SW 1271 (cell line): ENCODE measurements at places on chromosomes 16 and 17.

DNA sequence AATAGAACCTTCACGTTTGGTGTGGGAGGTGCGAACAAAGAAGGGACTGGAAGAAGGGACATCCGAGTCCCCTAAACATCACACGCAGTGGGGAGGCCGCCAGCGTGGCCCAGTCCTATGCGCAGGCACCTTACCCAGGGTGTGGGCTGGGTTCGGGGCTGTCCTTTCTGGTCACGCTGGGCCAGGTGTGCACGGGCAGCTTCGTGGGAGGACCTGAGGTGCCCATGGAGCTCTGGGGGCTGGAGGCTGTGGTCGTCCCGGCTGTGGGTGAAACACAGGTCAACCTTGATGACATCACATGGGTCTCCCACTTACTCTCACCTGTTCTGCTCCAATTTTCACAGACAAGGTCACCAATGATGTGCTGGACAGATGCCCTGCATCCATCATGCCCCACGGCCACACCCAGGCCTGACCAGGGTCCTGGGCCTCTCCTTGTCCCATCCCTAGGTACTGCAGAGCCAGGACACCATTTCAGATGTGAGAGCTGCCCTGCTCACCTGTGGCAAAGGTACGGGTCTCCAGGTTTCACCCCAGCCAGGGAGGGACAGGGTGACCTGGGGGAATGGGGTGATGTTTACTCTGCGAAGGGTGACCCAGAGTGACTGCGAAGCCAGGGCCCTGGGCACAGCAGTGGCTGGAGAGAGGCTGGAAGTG, 3.1 kb downstream of the CD300C start:
- DNase-seq = no peak

GRCh38 chr16:67662653-67663010, 1.9 kb downstream of the PARD6A start:
- no peak for DNase-seq

GRCh38 chr16:10981697-10982216, 37.4 kb downstream of the CLEC16A start:
- DNase-seq = no peak

DNA sequence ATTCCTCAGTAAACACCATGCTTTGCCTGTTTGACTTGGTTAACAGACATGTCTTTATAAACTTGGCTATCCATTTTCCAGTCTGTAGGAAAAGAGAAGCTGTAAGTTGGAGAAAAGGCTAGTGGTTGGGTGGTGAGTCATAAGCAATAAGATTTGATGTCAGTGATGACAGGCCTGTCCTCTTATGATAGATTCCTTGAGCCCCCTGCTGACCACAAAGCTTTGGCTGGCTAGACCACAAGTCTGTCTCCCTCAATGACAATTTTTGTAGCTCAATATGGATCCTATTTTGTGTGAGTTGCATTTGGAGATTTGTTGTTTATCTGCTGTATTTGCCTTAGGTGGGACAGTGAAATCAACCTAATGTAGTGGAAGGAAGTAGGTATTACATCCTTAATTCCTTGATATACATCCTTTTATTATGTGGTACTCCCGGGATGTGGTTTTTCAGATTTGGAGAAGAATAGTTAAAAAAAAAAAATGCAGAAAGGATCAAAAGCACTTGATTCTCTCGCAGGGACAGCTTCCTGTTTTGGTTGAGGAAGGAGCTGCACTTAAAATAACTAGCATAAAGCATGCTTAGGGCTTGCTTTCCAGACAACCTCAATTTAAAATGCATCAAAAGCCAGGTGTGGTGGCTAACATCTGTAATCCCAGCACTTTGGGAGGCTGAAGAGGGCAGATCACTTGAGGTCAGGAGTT, 67.4 kb downstream of the SIAH1 start:
- DNase-seq = peak; percentile 3

DNA sequence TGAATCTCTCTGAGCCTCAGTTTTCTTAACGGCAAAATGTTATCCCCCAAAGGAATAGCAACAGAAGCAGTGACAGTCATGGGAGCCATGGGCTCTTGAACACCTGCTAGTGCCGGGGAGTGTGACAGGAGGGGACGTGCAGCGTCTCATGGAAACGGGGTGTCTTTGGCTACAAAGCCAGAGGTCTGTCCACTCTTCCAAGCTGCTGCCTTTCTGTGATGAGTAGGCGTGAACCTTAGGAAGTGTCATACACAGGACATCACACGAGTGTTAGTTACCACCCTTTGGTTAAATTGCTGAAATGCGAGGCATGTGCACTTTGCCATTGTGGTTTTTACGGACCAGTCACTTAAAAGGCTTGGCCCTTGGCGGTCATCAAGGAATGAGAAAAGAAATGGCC, 93.4 kb downstream of the IRF8 start:
- DNase-seq = no peak

DNA sequence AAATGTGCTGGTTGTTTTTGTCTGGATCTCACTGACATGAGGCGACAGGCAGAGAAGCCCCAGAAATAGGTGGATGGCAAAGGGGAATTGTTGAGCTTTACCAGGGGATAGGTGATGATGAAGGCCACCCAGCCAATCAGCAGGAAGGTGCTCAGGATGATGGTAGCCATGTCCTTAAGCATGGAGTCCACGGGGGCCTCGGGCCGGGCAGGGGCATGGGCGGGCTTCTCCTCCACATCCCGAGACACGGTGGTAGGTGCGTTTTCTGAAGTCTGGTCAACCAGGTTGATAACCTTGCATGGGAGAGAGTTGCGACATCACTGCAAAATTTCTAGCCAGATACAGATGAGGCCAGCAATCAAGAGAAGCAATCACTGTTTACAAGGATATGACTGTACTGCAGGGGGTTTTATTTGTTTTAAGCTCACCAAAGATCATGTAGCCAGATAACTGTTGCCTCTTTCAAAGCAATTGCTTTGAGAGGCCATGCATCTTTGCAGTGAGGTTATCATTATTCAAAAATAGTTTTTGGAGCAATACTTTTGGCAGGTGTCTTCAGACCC, 37.3 kb upstream of the ICAM2 start:
- DNase-seq = no peak

DNA sequence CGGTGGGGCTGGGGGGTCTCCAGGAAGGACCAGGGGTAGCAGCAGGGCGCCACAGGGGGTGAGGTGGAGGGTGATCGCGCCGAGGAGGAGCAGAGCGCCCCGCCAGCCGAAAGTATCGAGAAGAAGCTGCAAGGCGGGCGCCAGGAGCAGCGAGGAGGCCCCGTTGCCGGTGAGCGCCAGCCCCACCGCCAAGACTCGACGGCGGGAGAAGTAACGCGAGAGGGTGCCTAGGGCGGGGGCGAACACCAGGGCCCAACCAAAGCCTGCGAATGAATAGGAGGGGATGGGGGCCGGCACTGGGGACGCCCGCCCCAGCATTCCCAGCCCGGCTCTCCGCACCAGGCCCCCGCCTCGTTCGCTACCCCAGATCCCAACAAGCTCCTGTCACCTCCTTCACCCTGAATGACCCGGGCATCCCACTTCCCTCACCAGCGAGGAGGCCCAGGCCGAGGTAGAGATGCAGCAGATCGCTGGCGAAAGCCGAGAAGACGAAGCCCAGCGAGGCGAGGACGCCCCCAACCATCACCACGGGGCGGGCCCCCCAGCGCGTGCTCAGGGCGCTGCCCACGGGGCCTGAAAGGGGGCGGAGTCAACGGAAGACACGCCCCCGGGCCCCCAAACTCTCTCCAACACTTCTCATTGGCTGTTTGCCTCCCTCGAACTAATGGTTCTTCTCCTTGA, 1.3 kb downstream of the SLC16A11 start:
- no peak for DNase-seq

GRCh38 chr17:48455791-48456190, 25.8 kb upstream of the SKAP1 start:
- DNase-seq = no peak

DNA sequence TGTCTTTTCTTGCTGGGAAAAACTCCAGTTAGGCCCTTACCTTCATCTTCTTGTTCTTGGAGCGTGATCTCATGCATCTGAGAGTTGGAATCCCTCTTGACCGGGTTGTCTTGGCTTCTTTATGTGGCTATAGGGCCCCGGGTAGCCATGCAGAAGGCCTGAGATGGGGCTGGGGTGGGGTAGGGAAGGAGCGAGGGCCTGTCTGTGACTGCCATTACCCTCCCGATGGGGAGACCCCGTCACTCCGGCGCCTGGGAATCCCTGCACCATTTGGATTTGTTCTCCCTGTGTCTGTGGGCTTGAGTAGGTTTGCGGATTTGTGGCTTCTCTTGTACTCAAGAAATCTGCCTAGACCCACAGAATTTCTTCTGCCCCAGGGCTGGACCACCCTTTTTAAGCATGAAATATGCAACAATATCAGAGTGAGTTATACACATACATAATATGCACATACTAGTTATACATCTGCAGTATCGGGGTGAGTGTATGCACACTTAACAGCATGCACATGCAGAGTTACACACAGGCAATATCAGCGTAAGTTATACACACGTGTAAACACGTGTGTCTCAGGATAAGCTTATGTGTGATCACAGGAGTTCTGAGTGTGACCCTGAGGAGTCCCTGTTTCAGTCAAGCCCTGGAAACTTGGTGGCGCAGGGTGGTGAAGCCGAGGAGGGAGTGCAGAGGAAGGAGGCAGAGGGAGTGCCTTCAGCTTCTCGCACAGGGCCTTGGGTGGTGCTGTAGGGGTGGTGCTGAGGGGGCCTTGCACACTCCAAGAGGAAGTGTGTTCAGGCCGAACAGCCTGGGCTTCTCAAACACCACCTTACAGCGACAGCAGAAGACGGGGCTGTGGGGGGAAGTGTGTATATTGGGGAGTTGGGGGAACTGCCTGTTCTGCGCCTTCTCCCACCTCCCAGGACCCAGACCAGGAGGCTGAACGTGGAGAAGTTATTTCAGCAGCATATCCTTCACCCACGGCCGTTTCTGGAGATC, 18.5 kb downstream of the CCDC42 start:
- no peak for DNase-seq

GRCh38 chr17:62854098-62854680, 46.1 kb upstream of the MARCHF10 start:
- DNase-seq = no peak

GRCh38 chr16:81798311-81799137, 19.4 kb downstream of the PLCG2 start:
- DNase-seq = no peak

- DNase-seq = peak; percentile 23
Measured at GRCh38 chr17:42422412-42422957, 571 bp downstream of the CAVIN1 start.

- no peak for DNase-seq
Measured at GRCh38 chr17:74597069-74597790, 5.1 kb upstream of the CD300LD start.

- DNase-seq = no peak
Measured at GRCh38 chr16:12516621-12517309, 286.9 kb downstream of the CPPED1 start.

DNA sequence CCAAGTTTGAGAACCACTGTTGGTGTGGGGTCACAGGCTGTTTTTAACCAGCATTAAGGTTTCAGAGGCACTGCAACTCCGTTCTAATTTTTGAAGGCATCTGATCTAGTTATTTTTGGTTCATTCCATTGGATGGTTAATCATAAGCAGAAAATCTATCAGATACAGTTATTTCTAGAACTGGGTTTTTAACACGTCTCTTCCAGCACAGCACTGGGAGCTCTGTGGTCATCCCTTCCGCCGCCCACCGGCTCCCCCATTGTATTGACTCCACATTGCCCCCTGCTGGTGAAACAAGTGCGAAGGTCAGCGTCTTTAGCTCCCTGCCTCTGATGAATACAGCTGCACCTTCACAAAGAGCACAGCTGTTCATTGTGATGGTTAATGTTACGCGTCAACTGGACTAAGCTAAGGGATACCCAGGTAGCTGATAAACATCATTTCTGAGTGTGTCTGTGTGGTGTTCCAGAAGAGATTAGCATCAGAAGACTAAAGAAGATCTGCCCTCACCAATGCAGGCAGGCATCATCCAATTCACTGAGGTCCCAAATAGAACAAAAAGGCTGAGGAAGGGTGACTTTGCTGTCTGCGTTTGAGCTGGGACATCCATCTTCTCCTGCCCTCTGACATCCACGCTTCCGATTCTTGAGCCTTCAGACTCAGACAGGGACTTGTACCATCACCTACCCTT, 8.5 kb downstream of the CCL18 start:
- DNase-seq = no peak

- DNase-seq = no peak
Measured at GRCh38 chr17:36856903-36857381, 80.3 kb upstream of the LHX1 start.

- DNase-seq = no peak
Measured at GRCh38 chr17:18041776-18042175, 2.6 kb downstream of the GID4 start.

GRCh38 chr16:15459791-15460190, 25.4 kb downstream of the BMERB1 start:
- no peak for DNase-seq

DNA sequence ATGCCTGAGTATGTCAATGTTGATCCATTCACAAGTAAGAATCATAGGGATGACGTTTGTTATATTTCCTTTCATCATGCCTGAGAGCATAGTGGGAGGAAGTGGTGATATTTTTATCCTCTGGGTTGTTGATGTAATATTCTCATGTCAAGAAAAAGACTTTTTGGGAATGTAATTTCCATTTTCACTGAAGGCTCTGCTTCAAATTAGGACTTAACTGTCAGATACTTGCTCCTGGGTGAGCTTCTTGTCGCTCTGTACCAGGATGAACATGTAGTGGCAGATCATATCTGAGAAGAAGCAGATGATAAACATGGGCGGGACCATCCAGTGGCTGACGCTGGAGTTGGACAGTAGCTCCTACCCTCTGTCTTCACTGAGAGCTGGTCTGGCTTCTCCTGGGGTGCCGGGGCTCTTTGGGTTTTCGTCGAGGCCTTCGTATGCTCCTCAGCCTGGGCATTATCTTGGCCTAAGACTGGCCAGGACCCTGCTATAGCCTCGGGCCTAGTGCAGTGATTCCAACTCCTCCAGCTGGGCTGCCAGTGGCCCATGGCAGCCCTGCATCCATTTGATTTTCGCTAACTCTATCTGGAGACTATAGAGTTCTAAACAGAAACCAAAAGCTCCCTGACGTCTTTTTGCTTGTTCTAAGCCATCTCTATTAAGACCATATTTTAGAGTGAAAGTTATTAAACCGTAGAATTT, 19.7 kb downstream of the CYB5B start:
- DNase-seq = no peak

DNA sequence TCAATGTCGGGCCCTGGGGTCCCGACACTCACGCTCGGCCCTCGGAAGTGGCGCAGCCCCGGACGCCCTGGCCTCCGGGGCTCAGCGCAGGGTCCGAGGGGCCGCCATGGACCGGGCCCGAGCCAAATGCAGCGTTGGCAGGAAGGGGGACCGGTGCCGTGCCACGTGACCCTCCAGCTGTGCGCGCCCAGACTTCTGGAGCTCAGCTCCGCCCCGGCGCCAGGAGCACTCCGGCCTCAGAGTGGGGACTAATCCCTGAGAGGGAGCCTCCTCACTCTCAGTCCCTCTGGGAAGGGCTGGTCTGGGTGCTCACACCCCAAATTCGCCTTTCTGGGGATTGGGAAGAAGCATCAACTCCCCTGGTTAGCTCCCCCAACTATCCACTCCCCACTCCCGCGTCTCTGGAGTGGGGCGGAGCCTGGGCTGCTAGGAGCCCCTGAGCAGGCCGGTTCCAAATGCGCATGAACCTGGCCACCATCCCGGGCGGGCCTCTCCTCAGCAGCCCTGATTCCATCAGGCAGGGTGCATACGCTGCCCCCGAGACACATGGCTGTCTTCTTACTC, at the start of gene B3GNT9:
B3GNT9 (minus strand) TSS at position 166 of the 564 bp plus-strand sequence. CDS start 513 bp downstream, outside the sequence.
- peak; percentile 63 for DNase-seq
